ENCODE measurements at places on chromosomes 7 and 10.
A peak's percentile ranks its signal among the peaks of the same experiment; 100 is the strongest.

DNA sequence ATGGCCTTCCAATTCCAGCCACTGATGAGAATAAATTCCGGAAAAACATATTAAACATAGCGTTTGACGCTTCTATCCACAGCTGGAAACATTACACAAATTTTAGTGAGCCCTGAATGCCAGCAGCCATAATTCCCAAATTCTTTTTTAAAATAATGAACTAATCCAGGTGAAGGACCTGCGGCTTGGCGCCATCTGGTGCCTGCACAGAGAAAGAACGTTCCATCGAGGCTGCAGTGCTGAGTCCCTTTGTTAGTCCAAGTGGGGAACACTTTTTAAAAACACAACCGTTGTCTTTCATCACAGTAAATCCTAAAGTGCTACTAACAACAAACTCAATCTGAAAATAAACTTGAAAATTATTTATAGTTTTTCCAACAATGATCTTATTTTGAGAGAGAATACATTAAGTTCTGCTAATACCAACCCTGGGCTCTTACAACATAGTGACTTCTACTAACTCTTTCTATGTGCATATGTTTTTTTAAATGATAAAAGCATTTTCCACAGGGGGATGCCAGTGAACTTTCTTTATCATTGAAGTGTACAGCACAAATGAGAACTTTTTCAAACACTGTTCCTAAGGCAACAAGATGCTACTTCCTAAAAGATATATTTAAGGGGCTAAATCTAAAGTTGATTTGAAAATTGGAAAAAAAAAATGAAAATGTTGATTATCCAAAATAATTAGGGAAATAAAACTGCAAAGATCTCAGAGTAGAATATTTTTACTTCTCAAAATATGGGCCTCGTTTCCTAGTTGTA, 166.9 kb upstream of the RNF32 start:
- DNase-seq, result peak; percentile 20

GRCh38 chr10:68403701-68404100, 3.4 kb downstream of the RUFY2 start:
- no peak for DNase-seq

DNA sequence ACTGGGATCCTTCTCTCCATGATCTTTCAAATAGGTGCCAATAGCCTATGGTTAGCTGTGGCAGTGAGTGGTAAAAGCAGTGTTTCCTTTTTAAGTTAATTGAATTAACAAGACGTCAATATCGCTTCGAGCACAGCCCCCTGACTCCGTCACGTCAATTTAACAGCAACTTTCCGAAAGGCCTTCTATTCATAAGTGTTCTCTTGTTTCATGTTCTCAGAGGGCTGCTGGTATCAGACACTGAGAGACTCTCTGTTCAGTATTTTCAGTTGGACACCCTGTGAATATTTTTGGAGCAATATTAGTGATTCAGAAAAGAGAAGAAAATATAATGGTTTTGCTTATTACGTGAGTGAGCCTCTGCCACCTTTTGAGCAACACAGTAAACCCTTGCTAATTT, 174.2 kb upstream of the INSYN2A start:
- DNase-seq, result no peak

DNA sequence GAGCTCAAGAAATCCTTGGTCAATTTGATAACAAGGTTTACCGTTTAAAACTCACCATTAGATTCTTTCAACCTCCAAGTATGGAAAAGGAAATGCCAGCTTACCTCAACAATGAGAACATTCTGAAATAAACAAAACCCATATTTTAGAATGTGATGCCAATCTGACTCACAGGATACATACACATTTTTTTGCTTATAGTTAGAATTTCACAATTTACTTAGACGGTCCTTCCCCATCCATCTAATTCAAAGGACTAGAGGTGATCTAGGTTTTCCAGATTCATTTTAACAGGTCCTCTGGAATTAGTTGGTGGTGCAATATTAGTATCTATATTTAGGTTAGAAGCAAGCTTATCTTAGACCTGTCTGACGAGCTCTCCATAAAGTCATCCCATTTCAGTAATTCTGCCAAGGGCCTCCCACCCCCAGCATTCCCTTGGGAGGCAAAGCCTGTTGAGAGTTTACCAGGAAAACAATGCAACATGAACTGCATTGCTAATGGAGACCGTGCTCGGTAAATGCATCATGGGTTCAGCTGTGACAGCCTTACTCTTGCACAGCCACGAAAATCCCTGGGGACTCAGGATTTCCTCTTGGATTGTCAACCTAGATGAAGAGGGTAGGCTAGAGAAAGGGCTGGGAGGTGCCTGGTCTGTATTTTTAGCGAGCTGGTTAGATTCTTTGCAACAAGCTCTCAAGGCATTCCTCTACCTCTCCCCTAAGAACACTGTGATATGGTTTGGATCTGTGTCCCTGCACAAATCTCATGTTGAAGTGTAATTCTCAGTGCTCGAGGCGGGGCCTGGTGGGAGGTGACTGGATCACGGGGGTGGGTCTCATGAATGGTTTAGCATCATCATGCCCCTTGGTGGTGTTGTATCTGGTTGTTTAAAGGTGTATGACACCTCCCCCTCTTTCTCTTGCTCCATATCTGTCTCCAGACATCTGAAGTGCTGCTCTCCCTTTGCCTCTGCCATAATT, 93.8 kb downstream of the PRTFDC1 start:
- peak; percentile 28 for DNase-seq

DNA sequence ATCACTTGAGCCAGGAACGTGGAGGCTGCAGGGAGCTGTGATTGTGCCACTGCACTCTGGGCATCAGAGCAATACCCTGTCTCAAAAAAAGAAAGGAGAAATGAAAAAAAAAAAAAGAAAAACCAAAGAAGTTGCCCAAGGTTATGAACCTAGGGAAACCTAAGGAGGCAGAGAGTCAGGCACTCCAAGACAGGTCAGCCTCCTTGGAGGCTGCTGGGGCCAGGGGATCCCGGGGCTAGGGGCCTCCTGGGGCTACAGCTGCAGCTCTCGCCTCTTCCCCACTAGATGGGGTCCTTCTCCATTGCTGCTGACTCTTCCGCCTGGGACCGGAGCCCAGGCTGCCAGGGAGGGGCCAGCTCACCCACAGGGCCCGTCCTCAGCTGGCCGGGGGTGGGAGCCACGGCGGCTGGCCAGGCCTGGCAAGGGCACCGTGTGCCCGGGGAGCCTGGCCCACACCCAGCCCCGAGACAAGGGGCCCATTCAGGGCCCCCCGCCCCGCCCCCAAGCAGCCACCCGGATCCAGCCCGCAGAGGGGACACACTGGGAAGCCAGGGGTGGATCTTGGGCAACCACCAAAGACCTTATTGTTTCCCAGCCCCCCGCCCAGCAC, 1.7 kb upstream of the SPACDR start:
- DNase-seq, result no peak

GRCh38 chr10:34845070-34845469, 30.0 kb upstream of the PARD3 start:
- no peak for DNase-seq

DNA sequence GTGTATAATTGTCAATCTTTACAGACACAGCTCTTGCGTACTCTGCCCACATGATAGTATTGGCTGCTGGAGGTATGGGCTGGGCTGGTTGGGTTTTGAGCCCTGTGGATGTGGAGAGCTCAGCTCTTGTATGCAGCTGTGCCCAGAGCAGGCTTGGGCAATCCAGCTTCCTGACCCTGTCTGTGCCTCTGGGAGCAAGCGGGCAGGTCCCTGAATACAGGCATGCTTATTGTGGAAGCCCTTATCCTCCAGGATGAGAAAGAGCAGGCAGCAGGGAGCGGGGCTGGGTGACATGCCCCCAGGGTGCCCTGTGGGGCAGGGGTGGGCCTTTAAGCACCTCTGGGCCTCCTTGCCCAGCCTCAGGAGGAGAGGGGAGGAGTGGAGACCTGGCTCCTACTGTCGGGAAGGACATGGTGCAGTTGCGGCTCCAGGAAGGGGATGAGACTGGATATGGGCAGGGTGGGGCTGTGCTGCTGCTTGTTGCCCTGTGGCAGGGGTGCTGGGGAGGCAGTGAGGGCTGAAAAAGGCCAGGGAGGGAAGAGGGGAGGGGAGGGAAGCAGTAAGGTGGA, 32.7 kb upstream of the SH2D4B start:
- no peak for DNase-seq

- no peak for DNase-seq
Measured at GRCh38 chr10:51804866-51805265, 105.5 kb upstream of the CSTF2T start.

GRCh38 chr10:86688398-86688921, 20.1 kb downstream of the LDB3 start:
- peak; percentile 57 for DNase-seq

DNA sequence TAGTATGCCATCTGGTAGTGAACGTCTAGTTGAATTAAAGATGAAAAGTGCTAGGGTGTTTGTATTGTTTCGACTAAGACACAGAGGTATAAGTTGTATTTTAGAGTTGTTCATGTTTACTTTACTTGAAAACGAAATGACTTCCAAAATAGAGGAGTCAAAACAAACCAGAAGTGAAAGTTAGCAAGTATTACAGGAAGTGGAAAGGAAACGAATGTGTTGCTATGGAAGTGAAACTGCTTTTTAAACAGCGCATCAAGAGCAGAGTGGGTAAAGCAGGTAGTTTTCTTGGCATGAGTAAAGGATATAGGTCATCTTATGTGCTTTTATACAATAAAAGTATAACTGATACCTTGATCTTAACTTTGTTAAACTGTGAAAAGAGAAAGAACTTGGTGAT, 20.0 kb upstream of the GALNTL5 start:
- DNase-seq, result no peak

DNA sequence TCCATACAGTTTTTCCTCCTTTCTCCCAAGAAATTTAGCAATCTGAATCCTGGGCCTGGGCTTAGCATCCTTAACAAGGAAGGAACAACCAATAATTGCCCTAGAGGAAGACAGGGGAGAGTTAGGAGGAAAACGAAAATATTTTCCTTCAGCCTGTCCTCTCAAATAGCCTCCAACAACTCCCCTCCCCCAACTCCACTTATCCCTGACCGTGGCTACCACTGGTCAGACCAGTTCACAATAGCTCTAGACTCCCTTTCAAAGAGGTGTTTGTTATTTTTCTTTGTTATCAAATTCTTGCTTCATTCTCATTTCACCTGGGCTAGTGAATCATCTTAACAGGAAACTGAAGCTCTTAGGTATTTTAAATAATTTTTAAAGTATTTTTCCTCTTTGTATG, 114.1 kb downstream of the CPED1 start:
- DNase-seq, result no peak

- DNase-seq, result no peak
Measured at GRCh38 chr10:10205906-10206305, 811.8 kb upstream of the CELF2 start.

DNA sequence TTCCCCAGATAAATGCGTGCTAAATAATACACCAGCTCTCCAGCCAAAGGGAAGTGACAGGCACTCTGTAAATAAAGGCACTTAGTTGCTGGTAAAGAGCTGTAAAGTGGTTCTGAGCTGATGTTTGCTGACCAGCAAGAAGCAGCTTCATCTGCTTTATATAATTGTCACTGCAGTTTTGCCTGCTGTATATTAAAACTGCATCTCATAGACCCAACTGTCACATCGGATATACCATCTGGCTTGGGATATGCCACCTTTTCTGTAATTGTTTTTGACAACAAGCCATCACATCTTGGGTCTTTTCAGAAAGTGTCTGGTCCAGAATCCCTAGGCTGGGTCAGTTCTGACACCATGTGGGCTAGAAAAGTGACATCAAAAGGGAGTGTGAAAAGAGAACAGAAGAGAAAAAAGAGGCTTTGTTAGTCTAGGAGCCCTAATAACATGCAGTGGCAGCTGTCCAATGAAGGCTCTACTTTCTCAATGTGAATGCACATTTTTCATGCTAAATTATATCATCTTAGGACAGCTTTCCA, 697.6 kb downstream of the KCNMA1 start:
- no peak for DNase-seq

DNA sequence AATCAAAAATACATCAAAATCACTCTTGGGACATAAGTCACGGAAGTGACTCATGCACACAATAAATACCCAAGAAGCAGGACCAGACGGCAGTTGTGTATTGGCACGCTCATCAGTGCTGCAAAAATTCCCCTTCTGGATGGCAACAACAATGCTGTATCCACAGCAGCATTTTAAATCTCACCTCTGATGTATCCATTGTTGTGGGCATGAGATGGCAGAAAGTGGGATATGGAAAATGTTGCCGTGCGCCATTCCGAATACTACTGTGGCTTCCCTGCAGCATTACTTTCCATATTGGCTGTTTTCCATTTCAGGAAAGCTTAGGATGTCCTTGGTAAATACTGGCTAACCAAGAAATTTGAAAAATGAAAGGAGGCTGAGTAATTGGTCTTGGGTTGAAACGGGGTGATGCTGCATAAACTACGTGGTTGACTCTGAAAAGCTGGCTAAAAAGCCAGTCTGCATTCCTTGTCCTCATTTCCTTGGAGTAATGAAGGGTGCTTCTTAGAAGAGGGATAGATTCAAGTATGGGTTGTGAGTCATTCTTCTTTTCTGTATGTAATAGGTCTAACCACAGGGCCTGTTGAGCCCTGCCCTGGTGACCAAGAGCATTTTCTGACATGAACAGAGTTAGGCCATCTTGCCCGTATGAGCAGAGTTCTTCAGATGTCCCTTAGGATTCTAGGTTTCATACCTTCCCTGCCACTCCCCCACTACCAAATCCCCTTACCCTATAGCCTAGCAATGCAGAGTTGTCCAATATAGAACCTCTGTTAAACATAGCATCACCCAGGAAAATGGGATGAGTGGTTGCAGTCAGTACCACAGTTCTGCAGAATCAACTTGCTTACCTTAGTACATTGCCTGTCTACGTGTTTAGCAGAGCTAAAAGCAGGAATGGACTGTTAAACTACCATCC, 36.3 kb upstream of the TOMM7 start:
- no peak for DNase-seq

Data from NT2/D1 (cell line).